ENCODE measurements at places on chromosomes 4 and X. TPM values are rescaled to one million over a fixed set of nuclear protein-coding genes. Genes with fewer than 3 reads are reported as not detected.

The GPR78 gene
- total RNA-seq = not detected

DNA sequence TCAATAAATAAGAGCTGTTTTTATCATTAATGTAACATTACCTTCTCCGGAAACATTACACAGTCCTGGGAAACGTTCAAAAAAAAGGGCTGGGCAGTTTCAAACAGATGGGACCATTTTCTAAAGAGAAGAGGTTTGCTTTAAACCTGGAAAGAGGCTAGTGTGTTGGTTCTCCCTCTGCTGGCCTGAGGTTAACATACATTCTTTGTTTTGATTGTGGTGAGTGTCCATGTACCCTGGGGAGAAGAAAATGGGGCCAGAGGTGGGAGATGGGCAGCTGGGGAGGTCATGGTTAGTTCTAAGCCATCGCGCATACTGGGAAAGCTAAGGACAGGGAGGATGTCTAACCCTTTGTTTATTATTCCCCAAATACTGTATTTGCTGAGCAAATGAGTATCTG, 194.7 kb downstream of the CPEB2 start:
- H3K4me1 ChIP-seq = no peaks in the 10 kb centered on the region
- no peak overlapping the region for H3K27ac ChIP-seq
- DNase-seq = peak; percentile 30
- peaks cover 7% of the 10 kb centered on the region for H3K36me3 ChIP-seq

The PAGE2B gene
- total RNA-seq = not detected

GRCh38 chrX:69037786-69038185, 127.5 kb downstream of the PJA1 start:
- DNase-seq = no peak
- H3K4me3 ChIP-seq = no peak overlapping the region
- peaks cover 74% of the 10 kb centered on the region for H3K27me3 ChIP-seq
- H3K4me1 ChIP-seq = no peaks in the 10 kb centered on the region
- H3K36me3 ChIP-seq = no peaks in the 10 kb centered on the region

The BMP3 gene
- not detected for total RNA-seq

- DNase-seq = no peak
- H3K27me3 ChIP-seq = no peaks in the 10 kb centered on the region
- no peak overlapping the region for H3K4me3 ChIP-seq
- no peak overlapping the region for H3K27ac ChIP-seq
- no peaks in the 10 kb centered on the region for H3K36me3 ChIP-seq
Observed at GRCh38 chr4:37770016-37770415, 56.5 kb upstream of the PGM2 start.

- DNase-seq = peak; percentile 75
- H3K27me3 ChIP-seq = peaks cover 38% of the 10 kb centered on the region
- peak overlapping the region; percentile 20 for H3K27ac ChIP-seq
- H3K4me3 ChIP-seq = no peak overlapping the region
- H3K36me3 ChIP-seq = no peaks in the 10 kb centered on the region
- H3K4me1 ChIP-seq = no peaks in the 10 kb centered on the region
Observed at GRCh38 chrX:97616883-97617530, 733.3 kb downstream of the RPA4 start.

The CXCL11 gene
- total RNA-seq = not detected

DNA sequence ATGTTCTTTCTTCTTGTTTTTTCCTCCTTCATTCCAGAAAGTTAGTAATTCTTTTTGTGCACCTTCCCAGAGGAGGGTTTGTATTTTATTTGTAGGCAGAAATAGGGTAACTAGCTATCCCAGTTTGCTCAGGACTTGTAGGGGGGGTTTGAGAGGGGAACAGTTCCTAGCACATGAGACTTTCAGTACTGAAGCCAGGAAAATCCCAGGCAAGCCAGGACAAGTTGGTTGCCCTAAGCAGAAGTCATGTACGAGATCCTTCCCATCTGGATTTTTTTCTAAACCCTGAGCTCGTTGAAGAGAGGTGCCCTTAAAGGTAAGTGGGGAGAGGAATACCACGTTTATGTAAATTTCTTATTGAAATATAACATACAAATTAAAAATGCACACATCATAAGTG, 15.6 kb upstream of the TAB3 start:
- peak overlapping the region; percentile 86 for H3K27ac ChIP-seq
- H3K27me3 ChIP-seq = no peaks in the 10 kb centered on the region
- no peaks in the 10 kb centered on the region for H3K36me3 ChIP-seq
- peak; percentile 44 for DNase-seq
- H3K4me1 ChIP-seq = peaks cover 11% of the 10 kb centered on the region

DNA sequence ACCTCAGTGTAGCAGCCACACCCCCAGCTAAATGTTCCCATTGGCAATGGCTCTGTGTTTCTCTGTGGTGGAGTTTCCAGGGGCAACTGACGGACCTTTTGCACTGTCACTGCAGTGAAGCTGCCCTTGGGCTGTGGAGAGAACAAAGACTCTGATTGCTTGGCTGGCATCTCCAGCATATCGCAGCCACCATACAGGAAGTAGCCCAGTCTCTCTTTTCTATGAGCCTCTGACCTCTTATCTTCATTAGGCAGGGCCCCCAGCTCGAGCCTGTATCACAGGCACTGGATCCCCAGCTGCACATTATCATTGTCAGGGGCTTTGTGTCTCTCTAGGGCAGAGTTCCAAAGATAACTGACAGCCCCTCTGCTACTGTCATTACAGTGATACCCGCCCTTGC, 483.5 kb downstream of the ARAP2 start:
- H3K36me3 ChIP-seq = no peaks in the 10 kb centered on the region
- H3K4me3 ChIP-seq = no peak overlapping the region
- no peaks in the 10 kb centered on the region for H3K27me3 ChIP-seq
- DNase-seq = no peak
- no peaks in the 10 kb centered on the region for H3K4me1 ChIP-seq

DNA sequence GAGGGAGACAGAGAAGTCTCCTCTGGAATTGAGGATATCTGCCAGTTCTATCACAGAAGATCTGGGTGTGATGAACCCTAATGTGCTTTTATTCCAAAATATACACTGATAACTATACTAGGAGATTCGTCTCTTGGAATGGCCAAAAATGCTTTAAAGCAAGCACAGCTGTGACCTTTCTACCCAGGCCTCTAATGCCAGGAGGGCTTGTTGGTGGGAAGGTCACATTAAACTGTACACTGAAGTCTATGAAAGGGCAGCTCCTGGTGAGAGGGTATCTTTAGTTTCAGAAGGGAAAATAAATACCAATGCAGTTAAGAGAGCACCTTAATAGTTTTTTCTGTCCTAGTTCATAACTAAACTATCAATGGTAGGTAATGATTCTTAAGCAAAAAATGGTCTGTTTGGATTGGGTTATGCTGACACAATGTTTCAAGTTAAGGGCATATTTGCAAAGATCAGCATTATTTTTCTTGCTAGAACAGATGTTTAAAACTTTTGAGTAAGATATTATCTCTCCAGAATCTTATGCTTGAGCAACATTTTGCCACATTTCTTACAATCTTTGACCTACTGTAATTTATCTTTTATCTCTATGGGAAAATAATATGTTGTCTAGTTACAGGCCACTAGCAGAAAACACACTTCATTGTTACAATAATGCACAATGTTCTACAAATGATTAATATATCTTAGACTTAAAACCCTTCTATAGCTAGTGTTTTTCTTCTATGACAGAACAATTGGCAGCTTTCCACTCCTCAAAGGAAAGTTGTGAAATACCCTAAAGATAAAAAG, 59.6 kb downstream of the SEC24D start:
- peaks cover 27% of the 10 kb centered on the region for H3K4me1 ChIP-seq
- peak; percentile 43 for DNase-seq
- H3K36me3 ChIP-seq = peaks cover 16% of the 10 kb centered on the region
- H3K4me3 ChIP-seq = no peak overlapping the region
- H3K27ac ChIP-seq = peak overlapping the region; percentile 16
- no peaks in the 10 kb centered on the region for H3K27me3 ChIP-seq

The CPZ gene
- not detected for total RNA-seq

GRCh38 chrX:17689971-17690409, 47.3 kb upstream of the SCML1 start:
- H3K36me3 ChIP-seq = peaks cover 12% of the 10 kb centered on the region
- peak; percentile 73 for DNase-seq
- H3K27ac ChIP-seq = no peak overlapping the region
- peaks cover 36% of the 10 kb centered on the region for H3K27me3 ChIP-seq
- H3K4me1 ChIP-seq = no peaks in the 10 kb centered on the region

GRCh38 chr4:113827285-113827684, 65.7 kb upstream of the CAMK2D start:
- no peaks in the 10 kb centered on the region for H3K36me3 ChIP-seq
- H3K4me3 ChIP-seq = no peak overlapping the region
- no peak overlapping the region for H3K27ac ChIP-seq
- no peaks in the 10 kb centered on the region for H3K27me3 ChIP-seq
- DNase-seq = no peak
- H3K4me1 ChIP-seq = peaks cover 6% of the 10 kb centered on the region

The IL13RA2 gene
- 0.54 TPM for total RNA-seq

- peak; percentile 18 for DNase-seq
- H3K27me3 ChIP-seq = peaks cover 55% of the 10 kb centered on the region
- no peak overlapping the region for H3K4me3 ChIP-seq
- no peak overlapping the region for H3K27ac ChIP-seq
- no peaks in the 10 kb centered on the region for H3K4me1 ChIP-seq
- no peaks in the 10 kb centered on the region for H3K36me3 ChIP-seq
Observed at GRCh38 chrX:38985375-38985774, 184.1 kb downstream of the MID1IP1 start.

The CHST7 gene
- 1.2 TPM for total RNA-seq

GRCh38 chr4:145093638-145094037, 4.4 kb downstream of the ANAPC10 start:
- H3K4me3 ChIP-seq = no peak overlapping the region
- H3K27ac ChIP-seq = no peak overlapping the region
- peaks cover 10% of the 10 kb centered on the region for H3K4me1 ChIP-seq
- no peaks in the 10 kb centered on the region for H3K27me3 ChIP-seq

The TCEAL9 gene
- total RNA-seq = 40.3 TPM

- peaks cover 13% of the 10 kb centered on the region for H3K4me1 ChIP-seq
- H3K4me3 ChIP-seq = no peak overlapping the region
- no peak for DNase-seq
- H3K27me3 ChIP-seq = no peaks in the 10 kb centered on the region
Observed at GRCh38 chr4:38209654-38210053, 249.5 kb downstream of the PTTG2 start.

GRCh38 chrX:115584696-115585095, 23.7 kb downstream of the PLS3 start:
- DNase-seq = no peak
- no peaks in the 10 kb centered on the region for H3K36me3 ChIP-seq
- no peak overlapping the region for H3K4me3 ChIP-seq
- H3K27me3 ChIP-seq = peaks cover 49% of the 10 kb centered on the region

The TMEM156 gene
- 7.0 TPM for total RNA-seq

DNA sequence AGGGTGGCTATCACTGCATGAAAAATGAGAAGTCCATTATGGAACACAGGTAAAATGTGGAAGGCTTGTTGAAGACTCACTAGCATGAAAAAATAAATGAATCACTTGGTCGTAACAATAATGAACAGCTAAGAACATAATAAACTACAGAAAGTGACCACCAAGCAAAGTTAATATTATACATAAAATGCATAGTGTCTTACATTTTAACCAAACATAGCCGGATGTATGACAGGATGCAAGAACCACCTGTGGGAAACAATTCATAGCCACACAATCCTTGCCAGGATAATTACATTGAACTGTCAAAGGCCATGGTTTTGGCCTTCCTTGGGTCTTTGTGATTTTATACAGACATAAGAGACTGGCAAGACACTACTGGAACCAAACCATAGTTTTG, 81.9 kb upstream of the ATXN3L start:
- peaks cover 27% of the 10 kb centered on the region for H3K4me1 ChIP-seq
- H3K27ac ChIP-seq = no peak overlapping the region
- H3K36me3 ChIP-seq = peaks cover 4% of the 10 kb centered on the region
- no peak overlapping the region for H3K4me3 ChIP-seq
- no peak for DNase-seq

The BCLAF3 gene
- total RNA-seq = 9.6 TPM

The ANXA3 gene
- 260 TPM for total RNA-seq

The ETDA gene
- total RNA-seq = not detected

The TEX11 gene
- total RNA-seq = not detected

DNA sequence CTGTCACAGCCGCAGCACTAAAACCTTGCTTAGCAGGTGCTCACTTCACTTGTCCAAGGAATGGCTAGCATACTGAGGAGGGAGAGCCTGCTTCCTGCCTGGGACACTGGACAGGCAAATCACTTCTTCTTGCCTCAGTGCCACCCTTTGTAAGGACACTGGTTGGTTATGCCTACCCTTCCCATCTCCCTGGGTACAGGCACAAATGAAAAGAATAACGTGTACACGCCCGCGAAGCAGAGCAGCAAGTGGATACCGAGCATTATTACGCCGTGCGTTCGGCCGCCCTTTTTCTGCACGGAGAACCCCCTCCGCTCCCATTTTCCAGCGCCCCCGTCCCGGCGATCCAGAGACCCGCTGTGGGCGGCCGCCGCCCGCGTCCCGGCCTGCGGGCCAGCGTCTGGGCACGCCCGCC, 338 bp upstream of the KLHL2 start:
- peak overlapping the region; percentile 73 for H3K4me3 ChIP-seq
- peaks cover 57% of the 10 kb centered on the region for H3K4me1 ChIP-seq
- peaks cover 5% of the 10 kb centered on the region for H3K36me3 ChIP-seq
- DNase-seq = peak; percentile 33
- no peaks in the 10 kb centered on the region for H3K27me3 ChIP-seq

- peak; percentile 76 for DNase-seq
- peaks cover 9% of the 10 kb centered on the region for H3K36me3 ChIP-seq
- H3K4me1 ChIP-seq = peaks cover 66% of the 10 kb centered on the region
- H3K27ac ChIP-seq = peak overlapping the region; percentile 84
- H3K27me3 ChIP-seq = no peaks in the 10 kb centered on the region
Observed at GRCh38 chr4:78560296-78560963, 8.9 kb downstream of the ANXA3 start.

DNA sequence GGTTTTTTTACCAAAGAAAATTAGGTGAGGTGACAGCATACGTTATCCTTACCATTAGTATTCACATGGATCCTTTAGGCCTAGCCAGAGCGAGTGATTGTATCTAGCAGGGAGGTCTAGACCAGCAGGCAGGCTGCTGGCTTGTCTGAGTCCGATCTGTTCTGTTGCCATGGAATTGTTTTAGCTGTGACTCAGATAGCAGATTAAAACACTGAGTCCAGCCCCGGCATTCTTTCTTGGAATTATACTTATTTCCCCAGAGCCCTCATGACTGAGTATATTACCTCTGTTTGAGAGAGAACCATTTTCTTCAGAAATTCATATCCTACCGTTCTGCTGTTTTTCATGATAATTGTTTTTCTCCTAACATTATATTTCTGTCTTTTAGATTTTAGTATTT, 37.4 kb downstream of the OCRL start:
- peaks cover 37% of the 10 kb centered on the region for H3K27me3 ChIP-seq
- peak; percentile 41 for DNase-seq
- H3K27ac ChIP-seq = no peak overlapping the region

DNA sequence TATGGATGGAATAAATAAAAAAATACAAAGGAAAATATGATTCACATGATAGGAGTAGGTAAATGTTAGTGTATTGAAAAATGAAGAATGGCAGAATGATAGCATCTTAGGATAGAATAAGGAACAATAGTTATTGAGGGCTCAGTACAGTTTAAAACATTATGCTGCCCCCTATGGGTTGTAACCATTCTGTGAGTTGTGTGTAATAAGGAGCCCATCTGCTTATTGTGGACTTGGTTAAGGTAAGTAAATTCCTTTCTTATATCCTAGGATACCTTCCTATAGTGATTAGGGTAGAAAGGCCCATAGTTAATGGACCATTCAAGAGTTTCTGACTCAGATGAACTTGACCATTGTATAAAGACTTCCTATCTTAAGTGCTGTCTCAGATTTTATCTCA, 195.8 kb downstream of the PDHA2 start:
- H3K4me1 ChIP-seq = no peaks in the 10 kb centered on the region
- H3K36me3 ChIP-seq = no peaks in the 10 kb centered on the region
- DNase-seq = peak; percentile 51
- no peak overlapping the region for H3K27ac ChIP-seq
- no peaks in the 10 kb centered on the region for H3K27me3 ChIP-seq
- H3K4me3 ChIP-seq = no peak overlapping the region

The SHROOM4 gene
- total RNA-seq = 0.12 TPM

GRCh38 chr4:12452291-12452690, 1023.6 kb upstream of the HS3ST1 start:
- no peak for DNase-seq
- H3K27me3 ChIP-seq = no peaks in the 10 kb centered on the region
- no peak overlapping the region for H3K27ac ChIP-seq

Data from MCF 10A (cell line).